Smooth muscle cell of trachea (primary cell): ENCODE measurements at places on chromosomes 1 and 21. TPM values are rescaled to one million over a fixed set of nuclear protein-coding genes. Genes with fewer than 3 reads are reported as not detected.

The SPRR1B gene
- total RNA-seq = not detected in 2 replicates

The HIVEP3 gene
- 0.17 and 0.29 TPM in 2 replicates for total RNA-seq

The PRRX1 gene
- total RNA-seq = 194 and 270 TPM in 2 replicates

The SLAMF9 gene
- total RNA-seq = 0.33 TPM in 1 of 2 replicates, not detected in the other
